ENCODE measurements at places on chromosomes 2 and 18.

DNA sequence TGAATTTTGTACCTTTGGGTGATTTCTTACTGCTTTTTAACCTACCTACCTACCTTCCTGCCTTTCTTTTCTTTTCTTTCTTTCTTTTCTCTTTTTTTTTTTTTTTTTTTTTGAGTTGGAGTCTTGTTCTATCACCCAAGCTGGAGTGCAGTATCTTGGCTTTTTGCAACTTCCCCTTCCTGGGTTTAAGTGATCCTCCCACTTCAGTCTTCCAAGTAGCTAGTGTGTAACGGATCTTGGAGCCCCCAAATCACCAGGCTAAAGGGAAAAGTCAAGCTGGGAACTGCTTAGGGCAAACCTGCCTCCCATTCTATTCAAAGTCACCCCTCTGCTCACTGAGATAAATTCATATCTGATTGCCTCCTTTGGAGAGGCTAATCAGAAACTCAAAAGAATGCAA is 61.3 kb downstream of the DDX18 start:
- DNase-seq, result no peak

GRCh38 chr2:83650898-83651297 is 808.2 kb downstream of the SUCLG1 start:
- no peak for DNase-seq

- DNase-seq, result no peak
Measured at GRCh38 chr2:70456585-70457495, 96.8 kb downstream of the TGFA start.

DNA sequence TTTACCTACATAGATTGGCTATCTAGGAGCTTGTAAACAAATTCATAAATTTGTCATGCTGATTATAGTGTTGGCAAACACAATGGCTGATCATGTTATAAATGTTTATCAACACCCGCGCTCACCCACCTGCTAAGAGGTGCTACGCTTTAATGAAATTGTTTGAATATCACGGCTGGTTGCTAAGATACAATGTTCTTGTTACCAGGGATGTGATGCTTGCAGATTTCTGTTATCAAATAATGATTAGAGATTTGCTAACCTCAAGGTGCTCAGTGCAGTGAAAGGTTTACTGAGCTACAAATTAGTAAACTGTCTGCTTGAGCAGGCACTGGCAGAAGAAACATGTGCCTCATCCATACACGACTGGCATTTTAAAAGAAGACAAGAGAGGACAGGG is 160.0 kb upstream of the ZEB2 start:
- DNase-seq, result no peak

DNA sequence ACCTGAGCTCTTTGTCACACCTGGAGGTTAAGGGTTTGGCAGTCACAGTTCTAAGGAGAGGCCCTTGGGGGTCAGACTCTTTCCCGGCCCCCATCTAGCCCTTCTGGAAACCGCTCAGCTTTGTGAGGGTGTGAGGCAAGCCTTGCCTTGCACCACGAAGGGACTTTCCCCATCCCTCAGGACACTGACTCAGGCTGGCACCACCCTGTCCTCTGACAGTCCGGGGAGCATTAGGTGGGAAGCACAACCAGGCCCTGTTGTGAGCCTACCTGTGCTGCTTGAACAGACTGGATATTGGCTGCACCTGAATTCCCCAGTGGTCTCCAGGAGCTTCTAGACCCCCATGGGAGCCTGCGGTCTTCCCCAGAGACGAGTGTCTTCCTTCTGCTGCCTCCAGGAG is 47.0 kb upstream of the GBX2 start:
- DNase-seq, result no peak

- no peak for DNase-seq
Measured at GRCh38 chr18:63316612-63317555, 2.7 kb downstream of the BCL2 start.

DNA sequence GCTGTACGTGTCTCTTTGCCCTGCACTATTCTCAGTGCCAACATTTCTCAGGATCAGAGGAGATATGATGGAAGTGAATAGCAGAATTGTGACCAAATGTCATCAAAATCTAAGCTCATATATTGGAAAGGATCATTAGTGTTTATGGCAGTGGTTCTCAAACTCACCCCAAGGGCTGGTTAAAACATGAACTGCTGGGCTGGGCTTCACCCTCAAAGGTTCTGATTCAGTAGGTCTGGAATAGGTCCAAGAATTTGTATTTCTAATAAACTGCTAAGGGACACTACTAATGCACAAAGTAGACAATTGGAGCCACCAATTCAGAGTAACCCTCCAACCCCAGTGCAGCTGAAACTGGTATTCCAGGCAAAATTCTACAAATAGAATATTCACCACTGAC is 317.9 kb upstream of the UBE2E3 start:
- DNase-seq, result no peak

GRCh38 chr18:63098018-63098981 is 221.3 kb downstream of the BCL2 start:
- DNase-seq, result no peak

- DNase-seq, result no peak
Measured at GRCh38 chr2:99615247-99615771, 125.5 kb upstream of the REV1 start.
